Cortex of kidney (tissue), 1 donor: ENCODE measurements at places on chromosomes 13 and 19.
A peak's percentile ranks its signal among the peaks of the same experiment; 100 is the strongest.

GRCh38 chr19:803686-804418, 6.6 kb downstream of the PTBP1 start:
- DNase-seq: no peak

DNA sequence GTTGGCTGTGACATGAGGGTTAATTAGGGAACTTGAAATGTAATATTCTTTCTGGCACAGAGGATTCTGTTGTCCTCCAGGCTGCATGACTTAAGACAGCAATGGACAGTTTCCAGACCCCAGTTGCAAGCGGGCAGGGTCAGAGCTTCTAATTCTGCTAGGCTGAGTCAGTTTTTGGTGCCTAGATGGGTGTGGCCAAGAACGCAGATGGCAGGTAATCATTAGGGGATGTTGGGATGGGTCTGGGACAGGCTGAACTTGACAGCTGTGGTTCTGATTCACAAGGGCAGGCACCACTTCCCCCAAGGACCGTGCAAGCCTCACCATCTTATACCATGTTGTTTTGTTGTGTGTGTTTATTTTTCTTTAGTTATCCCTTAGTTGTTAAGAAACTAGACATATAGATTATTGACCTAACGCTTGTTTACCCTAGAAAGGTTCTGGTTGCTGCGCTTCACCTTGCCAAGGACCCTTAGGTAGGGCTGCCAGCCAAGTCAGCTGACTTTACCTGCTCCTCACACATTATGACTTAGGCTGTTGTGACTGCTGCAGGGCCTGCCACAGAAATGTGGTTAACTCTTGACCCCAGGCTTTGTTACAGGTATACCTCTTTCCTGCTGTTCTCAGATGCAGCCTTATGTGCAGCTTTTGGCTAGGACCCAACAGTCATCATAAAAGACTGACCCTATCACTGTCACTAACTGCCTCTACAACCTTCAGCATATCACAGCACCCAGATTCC, 117.7 kb upstream of the KLF12 start:
- no peak for DNase-seq

DNA sequence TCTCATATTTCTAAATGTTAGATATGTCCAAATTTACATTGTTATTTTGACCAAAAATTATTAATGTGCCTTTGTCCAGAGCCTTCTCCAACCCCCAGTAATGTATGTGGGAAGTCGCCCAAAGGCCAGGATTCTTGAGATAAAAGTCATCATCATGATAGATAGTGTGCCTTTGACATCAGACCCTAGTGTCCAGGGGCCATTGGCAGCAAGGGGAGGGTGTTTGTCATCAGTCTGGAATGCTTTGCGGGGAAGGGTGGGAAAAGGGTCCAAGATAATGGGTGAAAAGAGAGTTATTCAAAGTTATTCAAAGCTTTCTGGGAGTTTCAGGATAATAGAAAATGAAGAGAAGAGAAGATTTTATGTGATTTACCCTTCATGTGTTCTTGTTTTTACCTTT, 909.5 kb upstream of the GPC6 start:
- no peak for DNase-seq

DNA sequence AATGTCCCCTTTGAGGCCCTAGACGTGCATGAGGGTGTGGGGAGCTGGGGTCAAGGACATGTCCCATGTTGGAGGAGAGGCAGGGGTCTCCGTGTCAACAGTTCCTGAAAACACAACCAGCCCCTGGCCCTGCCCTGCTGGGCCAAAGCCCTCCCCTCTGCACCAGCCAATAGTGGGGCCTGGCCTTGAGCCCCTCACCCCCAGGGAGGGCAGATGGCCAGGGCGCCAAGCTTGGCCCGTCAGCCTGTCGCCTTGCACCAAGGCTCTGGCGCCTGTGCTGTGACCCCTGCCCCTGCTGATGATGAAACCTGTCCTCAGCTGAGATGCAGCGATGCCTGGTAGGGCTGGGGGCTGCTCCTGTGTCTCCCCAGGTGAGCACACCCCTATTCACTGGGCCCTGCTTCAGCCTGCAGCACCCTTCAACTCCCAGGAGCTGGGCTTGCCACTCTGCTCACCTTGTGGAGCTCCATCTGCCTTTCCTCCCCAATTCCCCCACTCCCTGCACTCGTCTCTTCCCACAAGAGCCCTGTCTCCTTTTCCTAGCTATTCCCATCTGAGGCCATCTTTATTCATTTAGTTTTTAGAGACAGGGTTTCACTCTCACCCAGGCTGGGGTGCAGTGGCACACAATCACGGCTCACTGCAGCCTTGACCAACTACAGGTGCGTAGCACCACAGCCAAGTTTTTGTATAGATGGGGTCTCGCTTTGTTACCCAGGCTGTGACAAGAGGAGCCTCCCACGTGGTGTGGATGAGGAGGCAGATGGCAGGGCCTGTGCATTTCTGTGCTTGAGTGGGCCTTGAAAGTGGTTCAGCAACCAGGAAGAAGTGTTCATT, 2.1 kb upstream of the HAMP start:
- DNase-seq: no peak

GRCh38 chr13:29106651-29107050, 286.5 kb downstream of the MTUS2 start:
- DNase-seq: no peak

GRCh38 chr19:47228937-47229675, 1.9 kb downstream of the BBC3 start:
- DNase-seq: no peak

GRCh38 chr19:55228403-55229031, at the start of gene TMEM86B:
TSS of gene TMEM86B (minus strand) at chr19:55228763. CDS start at chr19:55228741, 22 bp downstream.
- no peak for DNase-seq

GRCh38 chr19:58544591-58545285, 874 bp downstream of the TRIM28 start:
- no peak for DNase-seq

GRCh38 chr13:48078251-48078656, 16.6 kb downstream of the MED4 start:
- no peak for DNase-seq

DNA sequence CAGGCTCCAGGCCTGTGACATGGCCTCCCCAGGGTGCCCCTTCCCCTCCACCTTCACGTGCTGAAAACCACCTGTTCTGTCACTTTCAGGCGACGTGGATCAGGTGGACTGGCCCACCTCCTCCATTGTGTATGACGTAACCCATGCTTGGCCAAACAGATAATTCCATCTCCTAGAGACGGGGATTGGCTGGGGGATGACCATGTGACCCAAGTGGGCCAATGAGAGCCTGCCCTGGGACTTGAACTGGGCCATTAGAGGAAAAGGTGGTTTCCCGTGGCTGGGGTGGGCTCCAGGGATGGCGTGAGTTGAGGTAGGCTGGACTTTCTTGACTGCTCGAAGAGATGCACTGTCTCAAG, 3.6 kb upstream of the ADAMTSL5 start:
- no peak for DNase-seq

DNA sequence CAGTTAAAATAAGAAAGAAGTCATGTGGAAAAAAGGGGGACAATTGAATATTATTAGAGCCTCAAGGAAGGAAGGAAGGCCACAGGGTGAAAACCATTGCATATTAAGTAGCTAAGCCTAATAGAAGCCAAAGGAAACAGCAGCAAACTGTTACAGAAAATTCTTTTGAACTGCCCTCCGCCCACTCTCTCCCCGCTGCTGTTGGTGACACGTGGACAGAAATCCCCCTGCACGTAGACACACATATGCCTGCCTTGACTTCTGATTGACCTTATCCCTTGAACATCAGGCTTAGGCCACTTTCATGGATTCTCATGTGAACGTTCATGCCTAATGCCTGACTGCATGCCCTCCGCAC, 229.1 kb downstream of the KCNRG start:
- no peak for DNase-seq

DNA sequence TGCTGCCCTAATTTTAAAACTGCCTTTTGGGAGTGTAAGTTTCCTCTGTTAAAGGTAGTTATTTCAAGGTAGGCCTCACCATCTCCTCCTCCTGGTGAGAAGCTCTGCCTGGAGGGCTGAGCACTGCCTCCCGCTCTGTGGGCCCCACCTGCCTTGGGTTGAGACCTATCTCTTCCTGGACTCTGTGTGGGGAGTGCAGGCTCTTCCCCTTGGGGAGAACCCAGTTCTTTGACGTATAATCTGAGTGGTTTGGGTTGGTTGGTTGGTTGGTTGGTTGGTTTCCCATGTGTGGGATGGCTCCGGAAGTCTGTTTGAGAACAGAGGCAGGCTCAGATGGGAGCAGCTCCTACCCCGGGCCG, 39.1 kb downstream of the ACTN4 start:
- DNase-seq: no peak

- DNase-seq: no peak
Measured at GRCh38 chr19:4206818-4207484, 22.4 kb upstream of the EBI3 start.

GRCh38 chr19:31962561-31962996, 382.8 kb upstream of the ZNF507 start:
- DNase-seq: no peak

- DNase-seq: no peak
Measured at GRCh38 chr13:70523622-70524021, 415.4 kb upstream of the KLHL1 start.

- no peak for DNase-seq
Measured at GRCh38 chr13:51206584-51206983, 15.6 kb upstream of the FAM124A start.

DNA sequence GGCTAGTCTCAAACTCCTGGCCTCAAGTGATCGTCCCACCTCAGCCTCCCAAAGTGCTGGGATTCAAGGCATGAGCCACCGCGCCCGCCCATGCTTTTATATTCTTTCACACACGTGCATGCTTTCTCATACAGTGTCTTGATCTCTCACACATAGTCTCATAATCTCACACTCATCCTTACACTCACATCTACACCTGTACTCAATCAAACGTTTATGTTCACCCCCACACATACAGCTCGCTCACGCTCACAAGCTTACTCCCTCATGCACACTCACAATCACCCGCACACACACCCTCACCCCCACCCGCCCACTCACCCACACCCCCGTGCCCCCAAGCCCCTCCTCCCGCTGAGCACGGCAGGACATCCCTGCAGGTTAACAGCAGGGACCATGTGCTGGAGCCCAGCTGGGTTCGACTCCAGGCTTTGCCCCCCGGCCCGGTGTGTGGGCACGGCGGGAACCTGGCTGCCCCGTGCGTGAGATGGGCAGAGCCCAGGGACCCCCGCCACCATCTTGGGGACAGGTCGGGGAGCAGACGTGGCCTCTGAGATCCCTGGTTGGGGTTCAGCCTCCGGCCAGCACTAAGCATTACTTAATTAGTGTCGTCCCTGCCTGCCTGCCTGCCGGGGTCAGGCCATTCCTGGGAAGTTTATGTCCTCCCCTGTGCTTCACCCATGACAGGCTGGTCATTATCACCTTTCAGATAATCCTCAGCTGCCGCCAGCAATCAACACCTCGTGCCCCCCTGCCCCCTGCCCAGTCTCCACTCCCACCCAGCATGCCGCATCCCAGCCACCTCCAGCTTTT, 11.4 kb downstream of the SBK2 start:
- DNase-seq: no peak

GRCh38 chr13:102128216-102128810, 273.5 kb downstream of the FGF14 start:
- DNase-seq: no peak

- DNase-seq: no peak
Measured at GRCh38 chr19:46919324-46919723, 58.5 kb downstream of the ARHGAP35 start.

DNA sequence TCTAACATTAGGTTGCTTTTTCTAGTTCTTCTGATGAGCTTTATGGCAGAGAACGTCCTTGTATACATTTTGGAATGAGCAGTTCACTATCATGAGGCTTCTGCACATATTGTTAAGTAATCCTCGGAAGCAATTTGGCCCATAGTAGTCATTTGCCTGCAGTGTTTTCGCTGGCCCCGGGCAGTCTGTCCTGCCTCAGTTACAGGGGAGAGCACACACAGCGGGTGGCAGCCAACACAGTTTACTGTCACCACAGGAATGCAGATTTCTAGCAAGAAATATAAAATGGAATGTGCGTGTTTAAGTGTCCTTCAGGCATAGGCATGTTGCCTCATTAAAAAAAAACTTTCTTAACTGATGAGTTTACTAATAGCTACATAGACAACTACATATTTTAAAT, 71.5 kb upstream of the GJB6 start:
- DNase-seq: no peak

GRCh38 chr19:40420766-40421765, 4.7 kb downstream of the SERTAD1 start:
- peak; percentile 62 for DNase-seq

- no peak for DNase-seq
Measured at GRCh38 chr19:1501200-1501595, 10.2 kb downstream of the REEP6 start.

- no peak for DNase-seq
Measured at GRCh38 chr19:47704024-47704423, 9.2 kb upstream of the EHD2 start.

- no peak for DNase-seq
Measured at GRCh38 chr19:35353635-35354034, 4.6 kb upstream of the FFAR3 start.

DNA sequence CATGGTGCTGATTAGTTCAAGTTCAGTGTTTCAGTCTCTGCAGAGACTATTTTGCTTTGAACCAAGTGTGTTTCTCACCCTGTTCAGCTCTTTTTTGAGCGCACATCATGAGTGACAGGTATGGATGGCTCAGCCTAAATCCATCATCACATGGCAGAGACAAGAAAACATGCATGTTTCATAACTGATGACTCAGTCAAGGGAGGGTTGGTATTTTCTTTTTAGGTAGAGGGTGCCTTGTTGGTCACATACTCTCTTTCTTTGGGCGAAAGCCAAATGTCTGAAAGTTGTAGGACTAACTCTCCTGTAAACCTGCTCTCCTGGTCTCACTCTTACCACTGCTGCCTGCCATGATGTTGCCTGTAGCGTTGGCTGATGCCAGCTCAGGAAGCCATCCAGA, 48.1 kb upstream of the RAP2A start:
- DNase-seq: no peak

- no peak for DNase-seq
Measured at GRCh38 chr13:68944272-68944671, 1163.4 kb upstream of the ATXN8OS start.

- no peak for DNase-seq
Measured at GRCh38 chr13:77985866-77986636, 67.4 kb upstream of the EDNRB start.

DNA sequence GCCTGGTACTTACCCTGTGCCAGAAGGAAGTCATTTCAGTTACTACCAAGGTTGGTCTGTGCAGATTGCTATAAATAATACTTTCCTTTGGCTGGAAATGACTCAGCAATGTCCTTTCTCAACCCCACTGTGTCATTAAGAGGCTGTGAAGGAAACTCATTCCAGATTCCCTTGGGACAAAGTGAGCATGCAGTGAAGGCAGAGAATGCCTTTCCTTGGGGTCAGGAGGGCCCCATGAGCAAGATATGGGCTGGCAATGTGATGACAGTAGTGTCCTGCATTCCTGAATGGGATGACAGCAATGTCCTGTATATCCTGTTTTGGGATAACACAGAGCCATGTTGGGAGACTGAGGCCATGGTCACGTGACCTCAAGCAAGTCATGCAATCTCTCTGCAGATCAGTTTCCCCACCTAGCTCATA, 213.1 kb upstream of the TMTC4 start:
- no peak for DNase-seq
